ENCODE measurements at places on chromosomes 13 and 19.

DNA sequence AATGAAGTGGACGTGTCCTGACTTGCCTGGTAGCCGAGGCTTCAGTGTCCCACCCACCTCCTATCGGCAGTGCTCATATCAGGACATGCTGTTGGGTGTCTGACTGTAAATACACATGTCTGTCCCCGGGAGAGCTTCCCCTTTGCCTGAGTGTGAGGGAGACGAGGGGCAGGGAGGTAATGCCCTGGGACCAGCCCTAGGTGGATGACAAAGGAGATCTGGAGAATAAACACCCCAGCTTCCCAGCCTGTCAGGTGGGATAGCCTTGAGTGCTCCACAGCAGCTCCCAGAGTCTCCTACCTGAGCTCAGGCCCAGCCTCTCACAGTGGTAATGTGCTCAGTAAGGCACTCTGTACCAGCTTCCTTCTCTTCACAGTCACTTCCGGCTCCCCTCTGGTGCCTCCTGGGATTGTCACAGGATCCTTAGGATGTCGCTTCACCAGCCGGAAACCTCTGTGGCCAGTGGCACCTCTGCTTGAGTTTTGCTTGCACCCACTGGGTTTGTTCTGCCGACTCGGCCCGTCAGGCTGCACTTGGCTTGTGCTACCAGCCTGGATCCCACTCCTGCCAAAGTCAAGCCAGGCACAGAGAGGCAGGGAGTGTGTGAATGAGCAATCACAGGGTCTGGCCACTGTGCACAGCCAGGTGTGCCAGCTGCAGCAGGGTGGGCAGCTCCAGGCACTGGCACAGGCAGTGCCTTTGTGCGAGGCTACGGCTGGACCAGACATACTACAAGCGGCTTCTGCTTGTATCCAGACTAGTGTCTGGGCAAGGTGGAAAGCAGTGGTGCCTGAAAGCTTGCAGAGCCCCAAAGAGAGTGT lies 54.4 kb upstream of the RGCC start:
- DNase-seq: no peak

DNA sequence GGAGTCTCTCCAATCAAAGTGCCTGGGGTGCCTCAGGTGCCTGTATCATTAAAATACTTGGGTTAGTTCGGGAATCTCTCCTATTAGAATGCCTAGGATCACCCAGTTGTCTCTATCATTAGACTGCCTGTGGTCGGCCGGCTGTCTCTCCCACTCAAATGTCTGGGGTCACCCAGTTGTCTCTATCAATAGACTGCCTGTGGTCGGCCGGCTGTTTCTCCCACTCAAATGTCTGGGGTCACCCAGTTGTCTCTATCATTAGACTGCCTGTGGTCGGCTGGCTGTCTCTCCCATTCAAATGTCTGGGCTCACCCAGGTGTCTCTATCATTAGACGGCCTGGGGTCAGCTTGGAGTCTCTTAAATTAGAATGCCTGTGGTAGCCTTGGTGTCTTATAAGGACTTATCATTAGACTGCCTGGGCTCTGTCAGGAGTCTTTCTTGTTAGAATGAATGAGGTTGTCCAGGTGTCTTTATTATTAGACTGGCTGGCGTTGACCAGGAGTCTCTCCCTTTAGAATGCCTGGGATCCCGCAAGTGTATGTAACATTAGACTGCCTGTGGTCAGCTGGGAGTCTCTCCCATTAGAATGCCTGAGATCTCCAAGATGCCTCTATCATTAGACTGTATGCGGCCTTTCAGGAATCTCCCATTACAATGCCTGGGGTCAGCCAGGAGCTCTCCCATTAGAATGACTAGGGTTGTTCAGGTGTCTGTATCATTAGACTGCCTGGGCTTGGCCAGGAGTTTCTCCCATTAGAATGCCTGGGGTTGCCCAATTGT lies 1555.5 kb downstream of the UQCRFS1 start:
- DNase-seq: no peak

DNA sequence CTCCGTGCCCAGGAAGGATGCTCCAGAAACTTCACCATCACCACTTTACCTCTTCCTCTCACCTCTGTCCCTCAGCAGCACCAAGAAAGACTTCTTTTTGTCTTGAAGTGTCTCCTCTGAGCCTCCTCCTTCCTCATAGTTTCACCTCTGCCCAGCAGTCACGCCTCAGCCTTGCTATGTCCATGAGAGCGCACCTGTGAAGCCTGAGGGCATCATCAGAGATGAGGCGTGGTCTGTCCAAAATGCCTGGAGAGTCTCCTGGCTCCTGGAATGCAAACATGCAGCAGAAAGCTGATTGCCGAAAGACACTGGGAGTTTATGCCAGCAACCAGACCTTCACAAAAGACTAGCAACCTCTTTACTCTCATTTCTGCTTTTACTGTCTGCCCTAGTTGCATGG lies 336.6 kb downstream of the TEX29 start:
- DNase-seq: no peak

DNA sequence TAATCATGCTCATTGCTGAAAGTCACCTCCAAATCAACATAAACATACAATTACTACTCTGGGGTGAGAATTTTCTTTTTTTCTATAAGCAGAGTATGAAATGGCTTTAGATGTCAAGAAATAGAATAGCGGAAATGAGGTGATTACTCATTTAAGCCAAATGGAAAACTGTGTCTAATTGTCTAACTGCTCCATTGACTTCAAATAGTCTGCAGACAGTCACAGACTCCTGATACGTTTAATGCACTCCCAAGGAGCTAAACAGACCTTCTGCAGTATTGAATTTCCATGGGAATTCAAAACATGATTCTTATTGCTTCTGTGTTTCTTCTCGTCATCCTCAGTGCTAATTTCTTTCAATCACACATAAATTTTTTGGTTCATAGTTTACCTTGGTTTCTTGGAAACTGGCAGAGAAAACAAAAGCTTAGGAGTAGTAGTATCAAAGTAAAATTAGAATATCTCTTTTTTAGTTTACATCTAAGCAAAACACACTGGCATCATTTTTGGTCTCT lies 865.2 kb upstream of the SLC10A2 start:
- no peak for DNase-seq

DNA sequence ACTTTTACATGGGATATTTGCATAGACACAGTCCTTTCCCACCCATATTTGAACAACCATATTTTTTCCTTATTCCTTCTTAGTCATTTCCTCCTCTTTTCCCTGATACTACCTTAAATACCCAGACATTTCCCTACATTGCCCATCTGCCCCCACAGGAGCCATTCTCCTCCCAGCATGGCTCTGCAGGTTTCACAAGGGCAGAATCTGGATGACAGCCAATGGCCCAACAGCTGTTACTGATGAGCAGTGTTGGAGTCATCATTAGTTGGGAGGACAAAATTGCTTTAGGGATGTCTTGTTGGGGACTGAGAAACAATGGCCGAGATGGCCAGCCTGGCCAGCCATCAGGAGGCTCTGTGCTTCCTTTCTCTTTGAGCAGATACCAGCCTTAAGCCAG lies 209.5 kb downstream of the KLF5 start:
- DNase-seq: no peak

DNA sequence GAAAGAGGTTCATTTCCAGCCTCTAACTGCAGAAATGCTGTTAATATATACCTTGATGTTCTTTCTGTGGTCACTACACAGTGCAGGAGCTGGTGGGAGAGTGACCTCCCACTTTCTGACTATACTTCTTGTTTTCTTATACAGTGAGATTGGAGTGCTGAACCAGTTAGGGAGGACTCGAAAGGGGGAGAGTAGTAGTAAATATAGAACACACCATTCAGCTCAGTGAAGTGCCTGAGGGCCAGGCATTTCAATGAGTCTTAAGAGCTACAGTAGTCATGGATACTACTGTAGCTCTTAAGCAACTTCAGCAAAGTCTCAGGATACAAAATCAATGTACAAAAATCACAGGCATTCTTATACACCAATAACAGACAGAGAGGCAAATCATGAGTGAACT lies 372.9 kb downstream of the MTUS2 start:
- DNase-seq: no peak

DNA sequence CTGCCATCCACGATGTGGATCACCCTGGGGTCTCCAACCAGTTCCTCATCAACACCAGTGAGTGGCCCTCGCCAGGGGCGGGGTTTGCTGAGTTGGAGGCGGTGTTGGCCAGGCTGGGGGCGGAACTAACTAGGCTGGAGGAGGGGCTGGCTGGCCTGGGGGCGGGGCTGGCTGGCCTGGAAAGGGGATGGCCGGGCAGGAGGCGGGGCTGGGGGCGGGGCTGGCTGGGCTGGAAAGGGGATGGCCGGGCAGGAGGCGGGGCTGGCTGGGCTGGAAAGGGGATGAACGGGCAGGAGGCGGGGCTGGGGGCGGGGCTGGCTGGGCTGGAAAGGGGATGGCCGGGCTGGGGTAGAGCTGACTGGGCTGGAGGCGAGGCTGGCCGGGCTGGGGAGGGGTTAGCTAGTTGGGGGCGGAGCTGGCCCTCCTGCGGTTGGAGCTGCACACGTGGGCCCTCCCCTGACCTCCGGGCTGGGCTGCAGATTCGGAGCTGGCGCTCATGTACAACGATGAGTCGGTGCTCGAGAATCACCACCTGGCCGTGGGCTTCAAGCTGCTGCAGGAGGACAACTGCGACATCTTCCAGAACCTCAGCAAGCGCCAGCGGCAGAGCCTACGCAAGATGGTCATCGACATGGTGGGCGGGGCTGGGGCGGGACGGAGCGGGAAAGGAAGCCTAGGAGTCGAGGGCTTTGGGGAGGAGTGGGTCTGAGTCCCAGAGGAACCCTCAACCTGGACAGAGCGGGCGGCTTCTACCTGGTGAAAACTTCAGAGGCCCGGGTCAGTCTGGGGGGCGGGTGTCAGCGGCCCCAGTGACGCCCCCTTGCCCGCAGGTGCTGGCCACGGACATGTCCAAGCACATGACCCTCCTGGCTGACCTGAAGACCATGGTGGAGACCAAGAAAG lies 41.0 kb downstream of the PDE4A start:
- DNase-seq: peak; percentile 84

All from activated CD4-positive, alpha-beta T cell treated with anti-CD3 and anti-CD28 coated beads, Interleukin-2, amount 10 ng/mL, durations not matched to agents 7 days and 5 days (primary cell).